Endothelial cell of umbilical vein (primary cell): ENCODE measurements at places on chromosomes 3 and 15.

DNA sequence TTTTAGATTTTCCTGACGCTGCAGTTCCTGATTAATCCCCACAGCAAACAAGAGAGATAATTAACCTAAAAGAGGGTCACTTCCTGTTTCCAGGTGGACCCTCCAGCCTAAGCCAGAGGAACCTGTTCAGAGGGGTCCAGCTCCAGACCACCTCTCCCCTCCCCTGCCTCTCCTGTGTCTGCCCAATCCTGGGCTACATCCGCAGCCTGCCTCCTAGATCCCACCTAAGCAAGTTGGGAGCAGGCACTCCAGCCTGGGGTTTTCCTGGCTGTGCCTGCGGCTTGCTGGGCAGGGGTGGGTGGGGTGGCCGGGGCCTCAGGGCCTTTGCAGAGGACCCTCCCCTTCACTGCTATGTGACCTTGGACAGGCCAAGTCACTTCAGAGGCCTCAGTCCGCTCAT is 178.6 kb upstream of the LINGO1 start:
- H3K4me1 ChIP-seq = no peaks in the 10 kb centered on the region
- no peaks in the 10 kb centered on the region for H3K27me3 ChIP-seq
- H3K27ac ChIP-seq = no peak overlapping the region
- H3K4me3 ChIP-seq = no peak overlapping the region
- H3K36me3 ChIP-seq = no peaks in the 10 kb centered on the region

- DNase-seq = no peak
- no peak overlapping the region for H3K4me3 ChIP-seq
- no peak overlapping the region for H3K27ac ChIP-seq
- H3K4me1 ChIP-seq = no peaks in the 10 kb centered on the region
Measured at GRCh38 chr3:26614006-26614685, 8.4 kb upstream of the LRRC3B start.

- peaks cover 77% of the 10 kb centered on the region for H3K27me3 ChIP-seq
- H3K27ac ChIP-seq = no peak within 1 kb of the TSS
- H3K36me3 ChIP-seq = no peaks in the 10 kb centered on the region
- H3K4me1 ChIP-seq = no peaks in the 10 kb centered on the region
Measured at GRCh38 chr3:71784914-71785531, at the start of gene PROK2. PROK2 (minus strand) TSS chr3:71785148; CDS start chr3:71785052, 96 bp downstream.

DNA sequence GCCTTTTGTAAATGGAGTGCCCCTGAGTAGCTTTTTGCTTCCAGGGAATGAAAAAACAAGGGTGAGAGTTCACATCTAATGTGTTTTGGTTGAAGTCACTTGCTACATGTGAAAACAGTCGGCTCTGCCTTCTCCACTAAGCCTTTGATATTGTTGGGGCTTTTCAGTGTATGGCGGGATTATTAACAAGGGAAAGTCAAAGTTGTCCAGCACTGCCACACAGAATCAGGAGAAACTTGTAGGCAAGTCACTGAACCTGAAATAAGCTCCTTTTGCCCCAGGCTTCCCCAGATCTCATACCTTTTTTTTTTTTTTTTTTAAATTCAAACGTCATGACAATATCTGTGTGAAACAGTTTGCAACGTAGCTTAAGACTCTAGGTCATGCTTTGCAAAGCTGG is 248.0 kb downstream of the FEZF2 start:
- no peak for DNase-seq
- no peaks in the 10 kb centered on the region for H3K27me3 ChIP-seq
- H3K4me3 ChIP-seq = no peak overlapping the region
- no peaks in the 10 kb centered on the region for H3K4me1 ChIP-seq
- no peaks in the 10 kb centered on the region for H3K36me3 ChIP-seq
- H3K27ac ChIP-seq = no peak overlapping the region

DNA sequence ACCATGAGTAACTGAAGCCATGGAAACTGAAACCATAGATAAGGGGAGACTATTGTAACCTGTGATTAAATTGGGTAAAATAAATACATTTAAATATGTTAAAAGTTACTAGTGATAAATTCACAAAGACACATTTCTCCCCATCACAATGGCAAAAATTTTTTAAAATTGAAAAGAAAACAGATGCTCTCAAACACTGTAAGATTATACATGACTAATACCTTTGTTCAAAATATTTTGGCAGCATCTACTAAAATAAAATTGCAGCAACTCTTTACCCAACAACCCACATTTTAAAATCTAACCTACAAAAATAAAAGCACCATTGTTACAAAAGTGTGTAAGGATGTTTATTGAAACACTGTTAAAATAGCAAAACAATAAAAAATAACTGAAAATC is 93.3 kb downstream of the CLASP2 start:
- H3K27ac ChIP-seq = no peak overlapping the region
- H3K4me1 ChIP-seq = no peaks in the 10 kb centered on the region
- H3K36me3 ChIP-seq = peaks cover 2% of the 10 kb centered on the region
- no peak for DNase-seq

DNA sequence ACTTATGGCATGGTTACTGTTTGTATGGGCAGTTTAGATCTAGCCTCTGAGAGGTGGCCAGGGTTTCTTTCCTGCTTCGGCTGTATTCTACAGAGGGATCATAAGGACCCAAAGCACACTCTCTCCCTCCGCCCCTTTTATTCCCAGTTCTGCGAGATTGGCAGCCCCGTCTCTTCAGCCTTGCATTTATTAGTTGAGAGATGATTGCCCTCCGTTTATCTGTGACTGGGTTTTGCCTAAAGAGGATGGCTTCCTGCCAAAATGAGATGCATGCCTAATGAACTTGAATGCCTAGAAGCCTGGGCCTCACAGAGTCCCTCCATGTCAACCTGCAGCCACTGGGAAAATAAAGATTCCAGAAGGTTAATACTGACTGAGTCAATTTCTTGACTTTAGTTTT is 97.1 kb upstream of the CHL1 start:
- H3K36me3 ChIP-seq = no peaks in the 10 kb centered on the region
- no peak overlapping the region for H3K4me3 ChIP-seq
- no peaks in the 10 kb centered on the region for H3K27me3 ChIP-seq
- DNase-seq = no peak

- H3K4me3 ChIP-seq = no peak overlapping the region
- no peak for DNase-seq
- H3K27ac ChIP-seq = no peak overlapping the region
- no peaks in the 10 kb centered on the region for H3K36me3 ChIP-seq
Measured at GRCh38 chr3:178618896-178619295, 82.7 kb downstream of the KCNMB2 start.

DNA sequence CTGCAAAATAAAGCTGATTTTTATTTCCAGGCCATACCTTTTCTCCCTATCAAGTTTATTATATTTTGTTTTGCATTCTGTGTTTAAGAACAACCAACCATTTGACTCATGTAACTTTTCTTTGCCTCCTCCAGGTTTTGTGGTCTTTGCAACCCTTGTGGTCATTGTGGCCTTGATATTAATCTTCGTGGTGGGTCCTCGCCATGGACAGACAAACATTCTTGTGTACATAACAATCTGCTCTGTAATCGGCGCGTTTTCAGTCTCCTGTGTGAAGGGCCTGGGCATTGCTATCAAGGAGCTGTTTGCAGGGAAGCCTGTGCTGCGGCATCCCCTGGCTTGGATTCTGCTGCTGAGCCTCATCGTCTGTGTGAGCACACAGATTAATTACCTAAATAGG is 27.6 kb downstream of the NIPA2 start:
- H3K27me3 ChIP-seq = no peaks in the 10 kb centered on the region
- H3K36me3 ChIP-seq = peaks cover 32% of the 10 kb centered on the region
- DNase-seq = no peak

GRCh38 chr15:60477164-60477563 is 1.8 kb downstream of the ICE2 start:
- peak; percentile 7 for DNase-seq
- peaks cover 26% of the 10 kb centered on the region for H3K4me1 ChIP-seq
- peaks cover 4% of the 10 kb centered on the region for H3K36me3 ChIP-seq
- H3K4me3 ChIP-seq = peak overlapping the region; percentile 94
- no peaks in the 10 kb centered on the region for H3K27me3 ChIP-seq

GRCh38 chr3:145776782-145777408 is 384.1 kb downstream of the PLOD2 start:
- no peak overlapping the region for H3K4me3 ChIP-seq
- no peaks in the 10 kb centered on the region for H3K36me3 ChIP-seq
- H3K27ac ChIP-seq = no peak overlapping the region
- peaks cover 3% of the 10 kb centered on the region for H3K27me3 ChIP-seq

DNA sequence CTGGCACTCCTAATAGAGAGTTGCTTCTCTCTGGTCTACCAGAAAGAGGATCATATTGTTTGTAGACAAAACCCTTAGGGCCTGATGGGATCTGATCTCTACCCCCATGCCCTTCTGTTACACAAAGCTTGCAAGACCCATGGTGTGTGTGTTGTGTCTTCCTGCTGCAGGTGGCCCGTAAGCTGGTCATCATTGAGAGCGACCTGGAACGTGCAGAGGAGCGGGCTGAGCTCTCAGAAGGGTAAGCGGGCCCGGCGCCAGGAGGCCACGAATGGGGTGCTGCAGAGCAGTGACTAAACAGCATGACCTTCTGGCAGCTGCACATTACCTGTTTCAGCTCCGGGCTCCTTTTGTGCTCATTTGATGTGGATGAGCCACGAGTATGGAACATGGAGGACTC is 18.2 kb downstream of the TPM1 start:
- peaks cover 56% of the 10 kb centered on the region for H3K36me3 ChIP-seq
- H3K4me3 ChIP-seq = no peak overlapping the region
- no peak for DNase-seq
- H3K27me3 ChIP-seq = no peaks in the 10 kb centered on the region
- peaks cover 3% of the 10 kb centered on the region for H3K4me1 ChIP-seq
- H3K27ac ChIP-seq = no peak overlapping the region

DNA sequence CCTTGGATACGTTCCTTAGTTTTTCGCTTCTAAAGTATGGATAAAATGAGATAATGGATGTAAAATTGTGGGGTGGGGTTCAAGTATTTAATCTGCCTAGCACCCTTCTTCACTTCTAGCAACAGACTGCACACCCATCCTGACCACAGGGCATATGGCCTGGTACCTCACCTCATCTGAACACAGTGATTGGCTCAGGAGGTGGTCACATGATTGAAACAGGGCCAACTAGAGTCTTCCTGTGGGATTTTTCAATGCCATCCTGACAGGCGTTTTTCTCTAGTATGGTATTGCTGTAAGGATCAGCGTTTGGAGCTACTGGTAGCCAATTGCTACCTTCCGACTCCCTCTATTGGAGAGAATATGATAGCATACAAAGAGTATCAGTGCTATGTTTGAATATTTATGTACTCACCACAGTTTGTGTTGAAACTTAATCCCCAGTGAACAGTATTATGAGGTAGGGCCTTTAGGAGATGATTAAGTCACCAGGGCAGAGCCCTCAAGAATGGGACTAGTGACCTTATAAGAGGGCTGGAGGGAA is 172.2 kb downstream of the PPM1L start:
- H3K4me3 ChIP-seq = no peak overlapping the region
- no peaks in the 10 kb centered on the region for H3K36me3 ChIP-seq
- H3K27ac ChIP-seq = no peak overlapping the region
- no peaks in the 10 kb centered on the region for H3K4me1 ChIP-seq

GRCh38 chr15:72205896-72206676 is 8.5 kb upstream of the GRAMD2A start:
- H3K4me3 ChIP-seq = no peak overlapping the region
- H3K36me3 ChIP-seq = peaks cover 73% of the 10 kb centered on the region
- H3K27me3 ChIP-seq = no peaks in the 10 kb centered on the region
- H3K4me1 ChIP-seq = peaks cover 8% of the 10 kb centered on the region
- no peak for DNase-seq

DNA sequence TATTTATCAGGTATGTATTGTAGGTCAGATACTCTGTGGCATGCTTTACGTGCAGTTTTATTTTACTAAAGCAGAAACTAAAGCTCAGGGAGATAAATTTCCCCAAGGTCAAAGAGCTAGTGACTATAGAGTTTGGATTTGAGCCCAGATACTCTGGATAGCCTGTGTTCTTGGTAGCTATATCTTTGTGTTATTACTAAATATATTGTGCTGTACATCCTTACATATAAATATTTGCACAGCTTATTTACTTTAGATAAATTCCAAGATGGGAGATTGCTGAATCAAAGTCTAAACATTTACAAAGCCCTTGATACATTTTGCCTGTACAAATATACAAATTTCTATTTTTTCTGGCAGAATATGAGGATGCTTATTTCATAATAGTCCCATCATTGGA is 660.9 kb upstream of the NAALADL2 start:
- no peaks in the 10 kb centered on the region for H3K36me3 ChIP-seq
- peak; percentile 78 for DNase-seq
- H3K27ac ChIP-seq = no peak overlapping the region
- H3K4me3 ChIP-seq = no peak overlapping the region
